Daoy (cell line): ENCODE measurements at places on chromosomes 4 and X. TPM values are rescaled to one million over a fixed set of nuclear protein-coding genes. Genes with fewer than 3 reads are reported as not detected.

AASDH gene
- total RNA-seq: 3.8 and 5.9 TPM in 2 replicates

HS3ST1 gene
- not detected in 2 replicates for total RNA-seq

CXCR3 gene
- not detected in 2 replicates for total RNA-seq

SMIM10L2A gene
- 0.12 and 0.17 TPM in 2 replicates for total RNA-seq

RELL1 gene
- total RNA-seq: 40.9 and 45.9 TPM in 2 replicates

GAB3 gene
- 0.11 and 0.21 TPM in 2 replicates for total RNA-seq

- DNase-seq: no peak
Measured at GRCh38 chrX:16207634-16208033, 40.4 kb downstream of the MAGEB17 start.

GRCh38 chr4:189033801-189034347 is 894.6 kb downstream of the TRIML1 start:
- DNase-seq: no peak

- peak; percentile 29 for DNase-seq
Measured at GRCh38 chrX:51456814-51457213, 39.6 kb downstream of the NUDT11 start.

DNA sequence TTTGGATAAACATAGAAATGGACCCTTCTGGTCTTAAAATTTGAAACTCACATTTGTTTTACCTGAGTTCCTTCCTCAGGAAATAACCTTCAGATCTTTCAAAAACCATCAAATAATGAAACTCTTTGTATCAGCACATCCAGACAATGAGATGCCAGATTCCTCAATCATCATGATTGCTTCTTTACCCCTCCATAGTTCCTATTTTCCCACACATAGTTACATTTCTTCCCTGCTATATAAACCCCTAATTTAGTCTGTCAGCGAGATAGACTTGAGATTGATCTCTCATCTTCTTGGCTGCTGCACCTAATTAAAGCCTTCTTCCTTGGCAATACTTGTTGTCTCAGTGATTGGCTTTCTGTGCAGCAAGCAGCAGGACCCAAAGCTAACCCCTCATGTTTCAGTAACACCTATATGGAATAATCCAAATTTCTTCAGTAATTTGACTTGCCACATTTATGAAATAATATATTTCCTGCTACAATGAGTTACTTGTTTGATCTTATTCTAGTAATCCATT is 83.9 kb upstream of the BANK1 start:
- no peak for DNase-seq

GRCh38 chrX:120235284-120235683 is 15.3 kb upstream of the ZBTB33 start:
- no peak for DNase-seq

DNA sequence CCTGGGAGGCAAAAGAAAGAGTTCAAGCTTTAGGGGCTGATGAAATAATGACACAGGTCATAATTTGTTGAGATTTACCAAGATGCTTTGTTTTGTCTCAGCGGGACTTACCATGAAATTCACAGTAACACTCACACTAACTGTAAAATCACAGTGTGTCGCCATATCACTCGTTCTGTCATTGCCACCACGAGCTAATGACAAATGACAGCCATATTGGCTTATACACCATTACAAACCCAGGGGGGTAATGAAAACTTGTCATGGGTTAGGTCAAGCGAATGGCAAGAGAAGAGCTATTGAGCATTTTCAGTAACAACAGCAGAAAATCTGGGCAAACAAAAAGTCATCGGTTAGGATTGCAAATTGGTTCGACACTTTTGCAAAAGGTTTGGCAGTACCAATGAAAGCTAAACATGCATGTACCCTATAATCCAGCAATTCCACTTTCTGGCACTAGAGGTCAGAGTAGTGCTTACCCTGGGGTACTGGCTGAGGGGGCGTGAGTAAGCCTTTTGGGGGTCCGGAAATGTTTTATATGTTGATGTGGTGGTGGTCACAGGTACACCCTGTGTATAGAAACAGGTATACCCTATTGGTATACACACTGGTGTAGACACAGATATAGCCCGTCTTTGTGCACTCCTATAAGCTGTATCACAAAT is 83.9 kb upstream of the RAI2 start:
- DNase-seq: no peak

GRCh38 chr4:178202422-178202821 is 760.2 kb upstream of the AGA start:
- no peak for DNase-seq

DNA sequence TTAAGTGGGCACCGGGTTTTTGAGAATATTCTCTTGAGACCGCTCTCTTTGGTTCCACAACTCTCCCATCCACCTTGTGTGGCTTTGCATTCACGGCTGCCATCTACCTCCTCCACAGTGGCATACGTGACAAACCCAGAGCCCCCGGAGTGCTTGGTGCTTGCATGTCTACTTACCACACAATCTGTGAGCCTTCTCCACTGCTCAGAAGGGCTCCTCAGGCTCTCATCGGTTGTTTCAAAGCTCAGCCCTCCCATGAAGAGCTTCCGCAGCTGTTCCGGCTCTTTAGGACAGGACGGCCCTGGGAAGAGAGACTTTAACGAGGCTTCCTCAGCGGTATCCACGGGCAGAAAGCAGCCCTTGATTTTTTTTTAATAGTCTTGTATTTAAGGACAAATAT is 167.6 kb upstream of the ANK2 start:
- no peak for DNase-seq

- no peak for DNase-seq
Measured at GRCh38 chr4:54587107-54587891, 70.5 kb upstream of the KIT start.
